Neural progenitor cell (in vitro differentiated cells): ENCODE measurements at places on chromosomes 12 and 14. TPM values are rescaled to one million over a fixed set of nuclear protein-coding genes. Genes with fewer than 3 reads are reported as not detected.

The BMAL2 gene
- total RNA-seq, result 8.6 and 12.9 TPM in 2 replicates

The ISM2 gene
- 0.07 and 0.12 TPM in 2 replicates for total RNA-seq

The CCDC196 gene
- not detected in 2 replicates for total RNA-seq

The DIP2B gene
- total RNA-seq, result 37.1 and 37.4 TPM in 2 replicates

The ARF3 gene
- total RNA-seq, result 84.1 and 144 TPM in 2 replicates

The FBLN5 gene
- not detected in 2 replicates for total RNA-seq

The OASL gene
- total RNA-seq, result not detected in 2 replicates

The KERA gene
- not detected in 2 replicates for total RNA-seq

- no peak overlapping the region for H3K27ac ChIP-seq
- H3K4me1 ChIP-seq, result no peaks in the 10 kb centered on the region
- no peak overlapping the region for H3K4me3 ChIP-seq
- no peak for DNase-seq
Observed at GRCh38 chr14:75268633-75269550, 9.7 kb upstream of the FOS start.

DNA sequence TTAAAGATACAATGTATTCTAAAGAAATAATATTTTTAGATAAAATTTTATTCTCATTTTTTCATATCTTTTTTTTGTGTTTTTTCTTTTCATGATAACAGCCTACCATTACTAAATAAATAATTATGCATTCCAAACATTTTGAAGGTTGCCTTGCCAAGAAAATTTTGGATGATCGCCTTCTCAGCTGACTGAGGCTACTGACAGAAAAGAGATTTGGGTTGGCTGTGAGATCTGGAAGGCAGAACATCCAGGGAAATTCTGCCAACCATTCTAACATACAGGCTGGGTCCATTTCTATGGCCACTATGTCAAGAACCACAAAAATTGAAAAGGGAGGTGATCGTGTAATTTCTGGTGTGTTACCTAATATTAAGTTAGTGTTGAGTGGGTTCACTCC is 48.1 kb downstream of the GALNT8 start:
- H3K4me3 ChIP-seq, result no peak overlapping the region
- H3K27me3 ChIP-seq, result no peaks in the 10 kb centered on the region
- H3K4me1 ChIP-seq, result peaks cover 1% of the 10 kb centered on the region

DNA sequence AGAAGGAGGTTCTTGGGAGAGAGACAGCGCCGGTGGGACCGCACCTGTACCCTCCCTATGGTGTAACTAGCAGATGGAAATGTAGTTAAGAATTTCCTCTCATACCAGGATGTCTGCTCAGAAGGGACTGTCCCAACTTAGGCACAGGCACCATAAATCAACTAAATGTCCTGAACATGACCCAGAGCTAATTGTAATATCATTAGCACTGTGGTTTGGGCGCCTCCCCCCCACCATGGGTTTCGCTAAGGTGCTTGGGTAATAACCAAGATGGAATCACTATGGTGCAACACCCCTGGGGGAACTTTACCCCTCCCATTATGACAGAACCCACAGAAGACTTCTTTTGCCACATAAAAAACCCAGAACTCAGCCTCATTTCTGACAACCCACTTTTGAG is 15.9 kb downstream of the ZNF641 start:
- H3K27ac ChIP-seq, result no peak overlapping the region
- no peak for DNase-seq
- no peak overlapping the region for H3K4me3 ChIP-seq
- no peaks in the 10 kb centered on the region for H3K4me1 ChIP-seq

GRCh38 chr14:85531587-85532373 is 1.8 kb downstream of the FLRT2 start:
- H3K36me3 ChIP-seq, result no peaks in the 10 kb centered on the region
- H3K4me3 ChIP-seq, result peak overlapping the region; percentile 74
- H3K27me3 ChIP-seq, result peaks cover 65% of the 10 kb centered on the region
- H3K4me1 ChIP-seq, result peaks cover 38% of the 10 kb centered on the region
- H3K27ac ChIP-seq, result no peak overlapping the region

- H3K27ac ChIP-seq, result no peak overlapping the region
- H3K4me3 ChIP-seq, result no peak overlapping the region
- no peaks in the 10 kb centered on the region for H3K36me3 ChIP-seq
- H3K4me1 ChIP-seq, result no peaks in the 10 kb centered on the region
- no peaks in the 10 kb centered on the region for H3K27me3 ChIP-seq
- no peak for DNase-seq
Observed at GRCh38 chr14:63904724-63905123, 51.9 kb downstream of the SYNE2 start.

- peaks cover 27% of the 10 kb centered on the region for H3K27me3 ChIP-seq
- no peaks in the 10 kb centered on the region for H3K36me3 ChIP-seq
- peaks cover 19% of the 10 kb centered on the region for H3K4me1 ChIP-seq
- no peak overlapping the region for H3K4me3 ChIP-seq
- no peak overlapping the region for H3K27ac ChIP-seq
Observed at GRCh38 chr12:49098035-49098451, 3.4 kb upstream of the DHH start.

- H3K27ac ChIP-seq, result no peak overlapping the region
- DNase-seq, result no peak
- no peaks in the 10 kb centered on the region for H3K36me3 ChIP-seq
- no peaks in the 10 kb centered on the region for H3K4me1 ChIP-seq
- H3K4me3 ChIP-seq, result no peak overlapping the region
- H3K27me3 ChIP-seq, result no peaks in the 10 kb centered on the region
Observed at GRCh38 chr14:77914073-77914721, 114.3 kb downstream of the ADCK1 start.

GRCh38 chr12:104610513-104611235 is 153.9 kb downstream of the CHST11 start:
- no peak overlapping the region for H3K27ac ChIP-seq
- no peaks in the 10 kb centered on the region for H3K27me3 ChIP-seq
- DNase-seq, result no peak
- no peak overlapping the region for H3K4me3 ChIP-seq
- H3K36me3 ChIP-seq, result no peaks in the 10 kb centered on the region

DNA sequence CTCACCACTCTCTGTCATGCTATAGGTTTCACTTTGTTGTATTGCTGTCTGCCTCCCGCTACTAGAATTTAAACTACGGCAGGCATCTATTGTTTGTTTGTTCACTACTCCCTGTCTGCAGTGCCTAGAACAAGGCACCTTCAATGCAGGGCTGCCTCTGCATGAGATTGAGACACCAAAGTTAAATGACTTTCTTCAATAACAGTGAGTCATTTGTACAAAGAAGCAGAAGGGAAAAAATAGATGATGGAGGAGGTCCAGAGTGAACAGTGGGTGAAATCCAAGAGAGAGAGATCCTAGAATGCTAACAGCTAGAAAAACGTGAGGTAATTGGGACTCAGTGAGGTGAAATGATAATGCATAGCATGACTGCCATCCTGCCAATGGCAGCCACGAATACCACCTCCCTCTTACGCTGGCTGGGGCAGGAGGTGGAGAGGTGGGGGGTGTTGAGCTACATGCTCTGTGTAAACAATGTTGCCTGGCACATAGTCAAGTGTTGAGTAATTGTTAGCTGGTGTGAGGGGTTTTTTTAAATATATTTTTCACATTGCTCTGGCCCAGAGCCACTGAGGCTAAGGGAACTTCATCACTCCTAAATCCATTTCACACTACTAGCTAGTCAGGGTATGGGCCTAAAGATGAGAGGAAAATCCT is 367.6 kb downstream of the RPS29 start:
- no peaks in the 10 kb centered on the region for H3K36me3 ChIP-seq
- H3K27ac ChIP-seq, result no peak overlapping the region
- H3K4me3 ChIP-seq, result no peak overlapping the region

GRCh38 chr14:52011523-52011922 is 22.2 kb downstream of the RTRAF start:
- no peaks in the 10 kb centered on the region for H3K27me3 ChIP-seq
- no peaks in the 10 kb centered on the region for H3K36me3 ChIP-seq
- H3K4me1 ChIP-seq, result peaks cover 13% of the 10 kb centered on the region
- peak overlapping the region; percentile 1 for H3K27ac ChIP-seq
- H3K4me3 ChIP-seq, result no peak overlapping the region

DNA sequence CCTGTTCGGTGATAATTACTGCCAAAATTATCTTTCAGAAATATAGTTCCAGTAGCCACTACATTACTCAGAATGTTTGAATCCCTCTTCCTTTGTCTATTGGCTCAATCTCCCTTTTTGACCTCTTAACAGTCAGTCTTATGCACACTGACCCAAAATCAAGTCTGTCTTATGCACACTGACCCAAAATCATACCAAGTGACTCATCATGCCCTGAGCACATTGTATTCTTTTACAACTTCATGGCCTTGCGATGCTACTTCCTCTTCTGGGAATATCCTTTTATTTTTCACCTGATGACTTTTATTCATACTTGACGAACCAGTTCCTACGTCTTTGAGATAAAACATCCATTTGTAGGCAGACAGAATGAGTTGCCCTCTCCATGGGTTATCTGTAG is 182.3 kb downstream of the NPAS3 start:
- H3K36me3 ChIP-seq, result no peaks in the 10 kb centered on the region
- no peaks in the 10 kb centered on the region for H3K27me3 ChIP-seq
- no peak for DNase-seq
- no peak overlapping the region for H3K27ac ChIP-seq
- H3K4me3 ChIP-seq, result no peak overlapping the region

GRCh38 chr14:95480887-95481226 is 35.6 kb downstream of the SYNE3 start:
- H3K27me3 ChIP-seq, result no peaks in the 10 kb centered on the region
- DNase-seq, result no peak
- no peak overlapping the region for H3K4me3 ChIP-seq
- H3K4me1 ChIP-seq, result peaks cover 23% of the 10 kb centered on the region
- H3K36me3 ChIP-seq, result no peaks in the 10 kb centered on the region
- no peak overlapping the region for H3K27ac ChIP-seq

- no peak for DNase-seq
- no peaks in the 10 kb centered on the region for H3K4me1 ChIP-seq
- no peaks in the 10 kb centered on the region for H3K27me3 ChIP-seq
- H3K36me3 ChIP-seq, result no peaks in the 10 kb centered on the region
- no peak overlapping the region for H3K27ac ChIP-seq
Observed at GRCh38 chr12:128830505-128830893, 6.7 kb upstream of the SLC15A4 start.

DNA sequence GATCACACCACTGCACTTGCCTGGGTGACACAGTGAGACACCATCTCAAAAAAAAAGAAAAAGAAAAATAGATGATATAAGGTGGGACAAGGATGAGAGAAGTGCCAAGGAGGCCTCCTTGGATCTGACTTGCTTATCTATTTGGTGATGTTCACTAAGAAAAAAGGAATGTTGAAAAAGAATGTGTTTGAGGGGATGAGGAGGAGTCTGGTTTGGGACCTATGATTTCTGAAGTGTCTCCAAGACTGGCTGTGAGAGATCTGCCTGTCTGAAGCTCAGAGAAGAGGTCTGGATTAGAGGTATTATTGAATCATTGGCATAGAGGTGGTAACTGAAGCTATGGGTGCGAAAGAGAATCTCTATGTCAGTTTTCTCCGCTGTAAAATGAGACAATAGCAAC is 42.8 kb downstream of the BCAT1 start:
- no peak overlapping the region for H3K27ac ChIP-seq
- H3K36me3 ChIP-seq, result no peaks in the 10 kb centered on the region
- H3K4me1 ChIP-seq, result peaks cover 32% of the 10 kb centered on the region
- H3K27me3 ChIP-seq, result peaks cover 16% of the 10 kb centered on the region

DNA sequence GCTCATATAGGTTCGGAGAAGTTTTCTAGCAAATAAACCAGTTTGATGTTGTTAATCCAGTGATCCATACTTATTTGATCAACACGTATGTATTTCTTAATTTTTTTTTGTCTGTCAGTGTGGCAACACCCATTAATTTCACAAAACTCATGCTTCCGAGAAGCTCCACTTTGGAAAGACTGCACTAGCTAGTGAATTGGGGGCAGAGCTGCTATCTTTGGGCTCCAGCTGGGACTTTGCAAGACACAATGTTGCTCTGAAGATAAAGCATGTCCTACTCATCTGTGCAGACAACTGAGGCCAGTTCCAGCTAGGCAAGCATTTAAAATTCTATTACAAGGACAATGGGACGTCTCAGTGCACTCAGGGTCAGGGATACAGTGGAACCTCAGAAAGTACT is 298.4 kb downstream of the NUAK1 start:
- H3K4me1 ChIP-seq, result peaks cover 5% of the 10 kb centered on the region
- H3K27me3 ChIP-seq, result no peaks in the 10 kb centered on the region

DNA sequence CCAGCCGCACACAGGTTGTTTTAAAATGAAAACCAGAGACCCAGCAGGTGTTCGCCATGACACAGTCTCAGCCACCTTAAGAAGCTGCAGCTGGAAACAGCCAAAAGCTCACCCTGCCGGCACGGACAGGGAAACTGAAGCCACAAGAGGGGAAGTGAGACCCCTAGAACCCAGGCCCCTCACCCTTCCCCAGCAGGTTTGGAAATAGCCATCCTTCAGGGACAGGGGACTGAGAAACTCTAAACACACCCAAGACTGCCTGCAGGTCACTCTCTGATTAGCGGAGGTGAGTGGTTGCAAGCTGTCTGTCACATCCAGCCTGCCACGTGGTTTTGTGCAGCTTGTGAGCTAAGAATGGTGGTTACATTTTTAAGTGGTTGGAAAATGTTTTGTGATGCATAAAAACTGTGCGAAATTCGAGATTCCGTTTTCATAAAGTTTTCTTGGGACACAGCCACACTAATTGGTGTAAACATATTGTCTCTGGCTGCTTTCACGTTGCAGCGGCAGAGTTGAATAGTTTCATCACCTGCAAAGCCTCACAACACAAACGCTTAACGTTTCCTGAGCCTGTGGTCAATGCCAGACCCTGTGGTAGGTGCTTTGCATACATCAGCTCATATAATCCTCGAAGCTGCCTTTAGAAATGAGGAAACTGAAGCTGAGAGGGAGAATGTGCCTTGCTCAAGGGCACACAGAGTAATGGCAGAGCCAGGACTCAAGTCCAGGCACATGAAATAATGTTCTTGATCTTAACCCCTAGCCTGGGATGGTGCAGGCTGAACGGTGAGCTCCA is 1.7 kb upstream of the SELPLG start:
- H3K4me3 ChIP-seq, result no peak overlapping the region
- H3K27ac ChIP-seq, result no peak overlapping the region
- no peaks in the 10 kb centered on the region for H3K27me3 ChIP-seq
- DNase-seq, result peak; percentile 33

- H3K4me1 ChIP-seq, result peaks cover 10% of the 10 kb centered on the region
- DNase-seq, result no peak
- no peaks in the 10 kb centered on the region for H3K27me3 ChIP-seq
- no peaks in the 10 kb centered on the region for H3K36me3 ChIP-seq
- no peak overlapping the region for H3K27ac ChIP-seq
Observed at GRCh38 chr12:96520767-96521166, 31.4 kb downstream of the CFAP54 start.

GRCh38 chr12:19107750-19108149 is 21.8 kb upstream of the PLEKHA5 start:
- H3K36me3 ChIP-seq, result no peaks in the 10 kb centered on the region
- no peaks in the 10 kb centered on the region for H3K27me3 ChIP-seq
- DNase-seq, result no peak
- no peaks in the 10 kb centered on the region for H3K4me1 ChIP-seq
- no peak overlapping the region for H3K27ac ChIP-seq

- no peaks in the 10 kb centered on the region for H3K36me3 ChIP-seq
- H3K4me3 ChIP-seq, result no peak overlapping the region
- H3K4me1 ChIP-seq, result peaks cover 11% of the 10 kb centered on the region
Observed at GRCh38 chr14:71361874-71362273, 454.6 kb downstream of the PCNX1 start.
